ENCODE measurements at places on chromosomes 4 and X.

GRCh38 chrX:149473092-149473491, 32.0 kb downstream of the IDS start:
- DNase-seq = no peak

- DNase-seq = no peak
Measured at GRCh38 chr4:100022792-100023222, 72.7 kb upstream of the H2AZ1 start.

- DNase-seq = no peak
Measured at GRCh38 chr4:180960743-180961401, 1282.3 kb upstream of the TENM3 start.

- no peak for DNase-seq
Measured at GRCh38 chr4:143700416-143701352, at the start of gene FREM3. FREM3 (minus strand) TSS chr4:143700675; CDS start chr4:143700675, 0 bp downstream.

- no peak for DNase-seq
Measured at GRCh38 chrX:24899391-24899790, 116.4 kb downstream of the ARX start.

- DNase-seq = no peak
Measured at GRCh38 chr4:28558895-28559294, 1698.3 kb downstream of the STIM2 start.

DNA sequence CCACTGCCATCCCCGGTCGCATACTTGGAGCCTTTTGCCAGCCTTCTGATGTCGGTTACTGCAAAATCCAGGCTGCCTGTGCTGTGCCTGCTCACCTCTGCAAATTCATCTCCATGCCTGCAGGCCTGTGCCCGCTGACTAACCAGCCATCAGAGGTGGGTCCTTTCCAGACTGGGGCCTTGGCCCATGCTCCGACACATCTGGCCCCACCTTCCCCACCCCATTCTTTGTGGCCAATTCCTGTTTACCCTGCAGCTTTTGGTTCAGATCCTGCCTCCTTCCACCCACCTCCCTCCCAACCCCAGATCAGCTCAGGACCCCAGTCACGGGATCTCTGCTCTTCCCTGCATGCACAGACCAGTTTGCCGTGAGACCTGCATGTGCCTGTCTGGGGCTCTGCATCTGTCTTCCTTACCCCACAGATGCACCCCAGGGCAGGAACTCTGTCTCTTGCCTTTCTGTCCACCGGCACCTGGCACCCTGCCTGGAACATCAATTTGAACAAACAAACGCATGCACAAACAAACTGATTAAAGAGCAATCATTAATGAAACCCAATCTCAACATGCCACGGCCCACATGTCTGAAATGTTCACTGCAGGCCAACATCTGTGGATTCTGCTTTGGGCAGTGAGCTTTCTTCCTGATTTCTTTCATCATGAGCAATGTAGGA, 112.8 kb upstream of the PSAPL1 start:
- no peak for DNase-seq

- DNase-seq = no peak
Measured at GRCh38 chr4:159055833-159056232, 47.0 kb upstream of the RAPGEF2 start.

- DNase-seq = no peak
Measured at GRCh38 chr4:178953447-178954120, 1511.3 kb upstream of the AGA start.

GRCh38 chrX:133676344-133677122, 261.2 kb upstream of the GPC4 start:
- peak; percentile 49 for DNase-seq

GRCh38 chr4:3708103-3708510, 58.1 kb upstream of the ADRA2C start:
- no peak for DNase-seq

DNA sequence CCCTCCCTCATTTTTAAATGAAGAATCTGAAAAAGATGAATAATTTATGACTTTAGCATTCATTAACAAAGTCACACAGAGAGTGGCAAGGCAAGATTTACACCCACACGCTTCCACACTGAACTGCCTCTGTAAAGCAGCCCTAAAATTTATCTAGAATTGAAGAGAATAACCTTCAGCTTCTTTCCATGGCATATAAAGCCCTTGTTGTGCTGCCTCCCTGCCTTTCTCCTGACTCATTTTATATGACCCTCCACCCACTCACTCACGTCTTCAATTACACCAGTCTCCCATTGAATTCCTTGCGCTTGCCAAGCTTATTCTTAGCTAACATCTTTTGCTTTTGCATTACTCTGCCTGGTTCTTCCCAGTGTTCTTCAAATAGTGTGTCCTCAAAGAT, 2649.3 kb downstream of the PCDH7 start:
- no peak for DNase-seq

- DNase-seq = no peak
Measured at GRCh38 chrX:20361081-20361889, 94.6 kb upstream of the RPS6KA3 start.

DNA sequence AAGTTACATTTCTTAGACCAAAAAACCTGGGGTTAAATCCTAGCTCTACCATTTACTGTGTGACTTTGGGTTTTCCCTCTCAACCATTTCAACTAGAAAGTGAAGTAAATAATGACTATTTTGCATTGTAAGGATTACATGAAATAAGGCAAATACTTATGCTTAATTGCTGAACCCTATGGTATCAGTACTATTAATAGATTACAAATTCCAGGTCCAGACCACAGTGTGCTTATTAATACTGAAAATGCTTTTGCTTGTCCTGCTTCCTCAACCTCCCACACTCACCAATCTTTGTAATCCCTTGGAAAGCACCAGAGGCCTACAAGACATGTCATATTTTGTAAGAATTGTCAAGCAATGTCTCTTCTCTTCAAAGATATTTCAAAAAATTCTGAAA, 456.5 kb downstream of the SPOCK3 start:
- no peak for DNase-seq

GRCh38 chr4:108644237-108644636, 6.2 kb upstream of the OSTC start:
- no peak for DNase-seq

DNA sequence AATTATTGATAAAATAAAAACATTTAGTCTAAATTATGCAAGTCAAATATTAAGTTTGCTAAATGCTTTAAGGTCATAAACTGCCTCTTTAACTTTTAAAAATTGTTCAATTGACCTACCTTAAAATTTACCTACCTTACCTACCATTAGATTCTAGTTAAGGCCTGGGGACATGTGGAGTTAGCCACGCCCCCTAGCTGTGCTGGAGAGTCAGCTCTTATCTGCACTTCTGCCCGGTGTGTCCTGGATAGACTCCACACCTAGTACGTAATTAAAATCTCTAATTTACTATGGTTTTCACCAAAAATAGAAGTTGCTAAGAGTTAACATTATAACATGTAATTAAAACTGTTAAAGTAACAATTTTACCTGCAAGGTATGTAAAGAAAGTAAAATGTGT, 22.7 kb downstream of the TENM3 start:
- DNase-seq = no peak

- no peak for DNase-seq
Measured at GRCh38 chr4:185683222-185683621, 128.8 kb downstream of the SORBS2 start.

DNA sequence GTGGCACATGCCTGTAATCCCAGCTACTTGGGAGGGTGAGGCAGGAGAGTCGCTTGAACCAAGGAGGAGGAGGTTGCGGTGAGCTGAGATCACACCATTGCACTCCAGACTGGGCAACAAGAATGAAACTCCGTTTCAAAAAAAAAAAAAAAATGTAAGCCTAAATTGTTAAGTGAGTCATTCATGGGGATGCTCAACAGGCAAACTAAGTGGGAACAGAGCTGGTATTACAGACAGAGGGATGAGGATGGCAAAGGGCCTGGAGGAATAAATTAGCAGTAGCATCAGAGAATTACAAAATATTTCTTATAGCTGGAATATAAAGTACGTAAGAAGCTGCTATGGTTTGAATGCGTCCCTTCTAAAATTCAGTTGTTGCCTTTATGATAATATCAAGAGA, 43.4 kb upstream of the OGT start:
- no peak for DNase-seq

DNA sequence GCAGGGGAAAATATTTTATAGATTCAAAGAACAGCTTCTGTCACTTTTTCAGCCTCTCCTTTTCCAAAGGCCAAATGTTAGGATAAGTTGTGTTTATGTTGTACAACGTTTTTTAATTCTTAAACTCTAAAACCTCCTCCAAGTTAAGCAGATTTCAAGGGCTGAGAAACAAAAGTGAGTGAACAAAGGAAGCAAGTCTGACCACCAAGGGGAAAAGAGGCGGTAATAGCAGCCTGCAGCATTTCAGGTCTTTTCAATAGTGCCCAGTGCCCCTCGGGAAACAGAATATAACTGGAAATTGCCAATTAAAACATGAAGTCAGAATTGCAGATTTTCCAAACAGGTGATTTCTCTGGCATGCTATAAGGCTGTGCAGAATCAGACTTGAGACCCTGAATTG, 510.0 kb upstream of the HTR2C start:
- no peak for DNase-seq

- DNase-seq = no peak
Measured at GRCh38 chr4:94419956-94420355, 31.8 kb upstream of the PDLIM5 start.

DNA sequence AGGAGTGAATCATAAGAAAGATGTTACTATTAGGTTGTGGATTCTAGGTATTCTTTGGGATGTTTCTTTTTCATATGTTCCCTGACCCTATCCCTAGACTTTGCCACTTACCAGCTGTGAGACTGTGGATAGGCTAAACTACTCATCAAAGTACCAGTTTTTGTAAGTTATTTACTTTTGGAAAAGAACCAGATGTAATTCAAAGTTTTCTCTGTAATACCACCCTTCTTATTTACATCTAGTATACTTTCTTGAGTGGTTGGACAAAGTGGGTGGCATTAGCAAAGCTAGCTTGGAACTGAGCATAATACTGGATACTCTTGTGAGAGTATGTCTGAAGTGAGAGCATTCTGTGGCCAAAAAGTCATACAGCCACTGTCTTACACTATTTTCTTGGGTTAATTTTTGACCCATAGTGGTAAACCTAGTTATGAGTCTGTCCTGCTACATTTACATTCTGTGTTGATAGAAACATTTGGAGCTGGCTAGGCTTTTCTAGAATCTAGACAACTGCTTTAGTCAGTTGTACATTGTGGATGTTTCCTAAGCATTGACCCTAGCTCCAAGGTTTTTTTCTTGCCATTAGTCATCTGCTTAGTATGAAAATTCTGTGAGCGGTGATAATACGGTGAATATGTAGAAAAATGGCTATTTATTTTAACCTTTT, 41.7 kb downstream of the KDM6A start:
- DNase-seq = no peak

DNA sequence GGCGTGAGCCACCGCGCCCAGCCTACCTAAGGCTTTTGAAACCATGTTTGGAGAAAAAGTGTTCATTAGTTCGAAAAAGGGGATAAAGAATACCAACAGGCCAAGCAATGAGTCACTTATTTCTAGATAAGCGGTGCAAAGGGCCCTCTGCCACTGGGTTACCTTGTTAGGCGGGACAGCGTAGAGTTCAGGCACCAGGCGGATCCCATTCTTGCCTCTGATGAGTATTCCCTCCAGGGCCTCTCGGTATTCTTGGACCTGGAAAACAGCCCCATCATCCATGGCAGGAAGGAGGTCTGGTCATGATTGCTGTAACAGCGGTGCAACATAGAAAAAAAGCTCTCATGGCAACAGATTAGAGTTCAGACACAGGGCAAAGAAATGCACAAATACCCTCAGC, 48.0 kb downstream of the PHKA2 start:
- no peak for DNase-seq

DNA sequence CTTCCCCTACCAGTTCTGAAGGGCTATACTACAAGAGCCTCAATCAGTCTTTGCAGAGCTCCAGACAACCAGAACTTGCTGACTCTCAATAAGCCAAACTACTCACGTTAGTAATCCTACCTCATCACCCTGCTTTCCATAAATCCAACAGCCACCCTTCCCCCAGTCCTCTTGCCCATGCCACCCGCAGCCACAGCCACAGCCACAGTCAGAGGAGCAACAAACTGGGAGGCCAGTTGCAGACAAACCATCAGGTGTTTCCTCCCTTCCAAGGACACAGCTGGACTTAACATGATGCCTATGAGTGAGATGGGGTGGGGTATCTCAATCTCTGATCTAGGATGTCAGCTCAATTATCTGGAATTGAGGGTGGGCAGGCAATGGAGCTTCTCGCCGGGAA, 1.0 kb downstream of the GABRA3 start:
- DNase-seq = no peak

DNA sequence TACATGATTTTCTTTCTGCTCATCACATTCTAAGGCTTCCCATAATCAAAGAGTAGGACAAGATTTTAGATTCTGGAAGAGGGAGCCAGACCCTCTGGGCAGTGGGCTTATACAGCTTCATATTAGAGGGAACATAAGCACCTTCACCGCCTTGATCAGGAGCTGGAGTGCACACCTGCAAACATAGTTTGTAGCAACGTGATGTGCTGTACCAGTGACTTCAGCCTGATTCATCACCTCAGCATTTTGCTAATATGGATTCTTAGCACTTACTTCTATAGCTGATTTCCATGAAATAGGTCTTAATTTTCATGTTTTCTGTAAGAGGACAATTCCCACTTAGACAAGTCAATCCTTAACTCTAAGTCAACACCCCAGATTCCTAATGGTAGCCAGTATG, 36.7 kb downstream of the PCDH18 start:
- DNase-seq = no peak

DNA sequence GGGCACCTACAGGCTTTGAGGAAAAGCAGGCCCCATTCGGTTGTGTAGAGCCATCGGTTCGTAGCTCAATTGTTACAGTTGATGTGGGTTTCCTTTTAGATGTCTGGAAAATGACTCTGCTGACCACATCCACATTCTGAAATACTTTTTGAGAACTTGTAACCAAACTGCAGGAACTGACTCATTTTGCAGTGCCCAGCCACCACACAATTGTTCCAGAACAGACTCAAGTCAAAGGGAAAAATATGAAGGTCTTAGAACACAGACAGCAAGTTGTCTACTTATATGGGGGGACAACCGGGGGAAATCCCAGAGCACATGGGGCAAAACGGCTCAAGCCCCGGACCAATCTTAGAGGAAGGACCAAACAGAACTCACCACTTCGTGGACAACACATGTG, 557.6 kb upstream of the DIPK2B start:
- DNase-seq = no peak

DNA sequence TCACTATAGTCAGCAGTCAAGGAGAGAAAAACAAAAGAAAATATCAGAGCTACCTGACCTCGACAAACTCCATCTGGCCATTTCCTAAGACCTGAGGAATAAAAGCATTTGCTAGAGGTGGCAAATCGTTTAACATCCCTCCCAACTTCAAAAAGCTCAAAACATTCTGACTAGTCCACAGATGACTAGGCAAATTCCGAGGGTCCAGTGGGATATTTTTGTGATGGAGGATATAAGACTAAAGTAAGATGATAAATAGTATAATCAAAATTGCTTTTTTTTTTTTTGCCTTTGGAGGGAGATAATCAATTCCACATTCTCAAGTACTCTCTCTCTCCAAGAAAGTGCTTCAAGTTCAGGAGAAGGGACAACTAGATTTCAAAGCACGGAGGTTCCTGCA, 119.1 kb upstream of the ETNPPL start:
- DNase-seq = no peak

Measured in NCI-H1436 (cell line).